Camera-type eye (tissue), 1 donor: ENCODE measurements at places on chromosomes 3 and 15. TPM values are rescaled to one million over a fixed set of nuclear protein-coding genes. Genes with fewer than 3 reads are reported as not detected.

ISLR2 gene
- total RNA-seq = 50.0 TPM

TM6SF1 gene
- total RNA-seq = 3.4 TPM

WDR49 gene
- 1.1 TPM for total RNA-seq

FGF12 gene
- 13.0 TPM for total RNA-seq

LMAN1L gene
- 3.0 TPM for total RNA-seq

DPH3 gene
- 23.2 TPM for total RNA-seq

IGSF10 gene
- total RNA-seq = 36.2 TPM

PSMA4 gene
- 148 TPM for total RNA-seq

SEMA3G gene
- 9.6 TPM for total RNA-seq

DGKG gene
- total RNA-seq = 4.0 TPM

PAQR9 gene
- total RNA-seq = 3.6 TPM

BRK1 gene
- total RNA-seq = 92.9 TPM

MELTF gene
- 6.5 TPM for total RNA-seq

ARGFX gene
- not detected for total RNA-seq

PATL2 gene
- 0.49 TPM for total RNA-seq

DHFR2 gene
- total RNA-seq = 10.4 TPM

CCR8 gene
- total RNA-seq = not detected
